NCI-H460 (cell line): ENCODE measurements at places on chromosomes 11 and 22.

GRCh38 chr11:86478348-86478747, 103.7 kb downstream of the CCDC81 start:
- no peak for DNase-seq

- no peak for DNase-seq
These were observed 337.2 kb upstream of the API5 start for GRCh38 chr11:42974510-42975179.

DNA sequence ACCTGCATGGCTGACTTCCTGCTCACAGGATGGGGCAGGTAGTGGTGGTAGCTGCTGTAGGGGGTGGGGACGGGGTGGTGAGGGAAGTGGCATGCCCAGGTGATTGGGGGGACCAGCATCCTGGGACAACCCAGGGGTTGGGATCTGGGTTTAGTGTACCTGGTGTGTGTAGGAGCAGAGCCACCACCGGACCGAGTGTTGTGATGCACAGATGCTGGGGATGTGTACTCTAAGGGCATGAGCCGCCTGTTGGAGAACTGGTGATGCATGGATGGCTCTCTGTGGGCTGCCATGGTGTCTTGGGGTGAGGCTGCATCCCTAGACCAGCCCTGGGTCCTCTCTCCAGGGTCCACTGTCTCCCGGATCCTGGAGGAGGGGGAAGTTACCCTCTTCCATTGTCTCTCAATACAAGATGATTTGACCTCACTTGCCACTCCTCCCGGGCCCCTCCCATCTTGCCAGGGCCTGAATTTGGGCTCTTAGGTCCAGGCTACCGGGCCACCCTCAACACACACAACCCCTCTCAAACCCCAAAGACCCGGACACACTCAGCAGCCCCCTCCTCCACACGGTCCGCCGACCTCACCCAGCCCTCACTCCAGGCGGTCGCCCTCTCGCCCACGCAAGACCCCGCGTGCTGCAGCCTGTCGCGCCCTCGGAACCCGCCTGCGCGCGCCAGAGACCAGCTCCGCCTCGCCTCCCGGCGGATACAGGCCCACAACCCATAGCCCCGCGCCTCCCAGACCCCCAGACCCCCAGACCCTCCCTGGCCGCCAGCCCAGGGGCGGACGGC, 619 bp downstream of the LRRC75B start:
- no peak for DNase-seq

GRCh38 chr11:116970485-116971292, 127.5 kb downstream of the SIK3 start:
- no peak for DNase-seq

DNA sequence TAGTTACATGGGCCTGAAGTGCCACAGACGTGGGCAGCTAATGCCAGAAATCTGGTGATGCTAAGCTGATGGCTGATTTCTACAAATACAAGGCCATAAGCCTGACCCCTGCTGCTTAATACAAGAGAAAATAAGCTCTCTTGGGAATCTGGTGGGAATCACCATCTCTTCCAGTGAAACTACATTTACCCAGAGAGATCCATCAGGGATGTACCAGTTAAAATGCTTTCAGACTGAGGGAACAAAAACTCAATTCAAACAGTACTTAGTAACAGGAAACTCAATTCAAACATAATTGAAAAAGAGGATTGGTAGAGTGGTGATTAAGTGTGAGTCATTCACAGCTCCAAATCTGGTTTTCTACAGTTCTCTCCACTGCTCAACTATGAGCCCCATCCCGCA, 1.7 kb upstream of the CAVIN3 start:
- DNase-seq: no peak

- DNase-seq: no peak
These were observed 88.5 kb downstream of the TRIM44 start for GRCh38 chr11:35750981-35751663.

DNA sequence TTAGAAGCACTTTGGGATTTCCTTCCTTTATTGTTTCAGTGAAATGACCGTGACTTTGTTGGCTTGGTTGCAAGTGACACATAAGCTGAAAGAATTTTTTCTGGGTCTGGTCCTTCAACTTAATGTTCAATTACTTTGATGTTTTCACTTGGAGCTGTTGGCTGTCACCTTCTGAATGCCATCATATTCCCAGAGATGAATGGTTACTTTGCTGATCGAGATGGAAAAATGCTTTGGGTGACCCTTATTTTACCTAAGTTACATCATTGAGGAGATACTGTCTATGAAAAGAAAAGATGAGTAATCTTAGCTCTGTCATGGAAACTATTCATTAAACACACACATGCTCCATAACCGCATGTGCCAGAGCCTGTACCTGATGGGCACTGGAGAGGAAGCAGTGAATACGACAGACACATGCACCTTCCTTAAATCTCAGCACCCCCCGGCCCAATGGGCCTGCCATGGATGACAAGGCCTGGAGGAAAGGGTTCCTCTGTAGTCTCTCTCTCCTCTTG, 76.9 kb downstream of the TENM4 start:
- DNase-seq: no peak

- no peak for DNase-seq
These were observed 601.3 kb downstream of the ETS1 start for GRCh38 chr11:127986073-127986472.

DNA sequence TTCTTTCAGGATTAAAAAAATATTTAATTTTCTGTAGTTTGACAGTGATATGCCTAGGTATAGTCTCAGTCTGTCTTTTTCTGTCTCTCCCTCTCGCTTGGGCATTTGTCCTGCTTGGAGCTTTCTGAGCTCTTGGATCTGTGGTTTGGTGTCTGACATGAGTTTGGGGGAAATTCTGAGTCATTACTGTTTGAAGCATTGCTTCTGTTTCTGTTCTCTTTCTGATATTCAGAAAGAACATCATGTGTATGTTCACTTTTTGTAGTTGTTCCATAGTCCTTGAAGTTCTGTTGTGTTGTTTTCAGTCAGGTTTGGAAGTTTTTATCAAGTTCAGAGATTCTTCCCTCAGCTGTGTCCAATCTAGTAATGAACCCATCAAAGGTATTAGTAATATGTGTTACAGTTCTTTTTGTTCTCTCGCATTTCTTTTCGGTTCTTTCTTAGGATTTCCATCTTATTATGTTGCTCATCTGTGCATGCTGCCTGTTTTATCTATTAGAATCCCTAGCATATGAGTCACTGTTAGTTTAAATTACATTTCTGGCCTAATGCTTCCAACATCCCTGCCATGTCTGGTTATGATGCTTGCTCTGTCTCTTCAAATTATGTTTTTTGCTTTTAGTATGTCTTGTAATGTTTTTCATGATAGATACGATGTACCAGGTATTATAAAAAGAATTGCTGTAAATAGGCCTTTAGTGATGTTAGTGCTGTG, 48.4 kb downstream of the DDX10 start:
- DNase-seq: no peak

- DNase-seq: no peak
These were observed 55.8 kb downstream of the CLMP start for GRCh38 chr11:123139206-123139605.

GRCh38 chr11:60914633-60915247, 782 bp downstream of the TMEM109 start:
- no peak for DNase-seq

- DNase-seq: no peak
These were observed 59.5 kb downstream of the LINC01488 start for GRCh38 chr11:69541001-69541285.

DNA sequence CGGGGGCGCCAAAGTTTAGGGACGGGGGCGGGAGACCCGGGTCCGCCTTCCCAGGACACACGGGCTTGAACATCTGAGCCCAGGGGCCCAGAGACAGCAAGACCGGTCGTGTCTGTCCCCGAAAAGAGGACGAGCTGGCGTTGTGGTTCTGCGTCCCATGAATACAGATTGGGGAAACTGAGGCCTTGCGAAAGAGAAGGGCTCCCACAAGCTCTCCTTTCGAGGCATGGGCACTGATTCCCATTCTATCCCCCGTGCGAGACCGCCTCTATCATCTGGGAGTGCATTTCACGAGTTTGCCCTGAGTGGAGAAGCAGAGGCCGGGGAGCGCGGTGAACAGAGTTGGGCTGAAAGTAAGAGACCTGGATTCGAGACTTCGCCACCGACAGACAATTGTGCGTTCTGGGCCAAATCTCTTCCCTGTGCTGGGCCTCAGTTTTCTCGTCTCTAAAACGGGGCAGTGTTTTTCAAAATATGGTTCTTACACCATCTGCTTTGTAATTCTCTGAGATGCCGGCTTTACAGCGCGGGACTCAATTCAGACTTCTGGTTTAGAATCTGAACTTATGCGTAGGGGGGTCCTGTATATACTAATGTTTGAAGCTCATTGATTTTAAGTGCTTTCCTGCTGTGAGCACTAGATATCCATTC, 471 bp downstream of the RNF185 start:
- no peak for DNase-seq

DNA sequence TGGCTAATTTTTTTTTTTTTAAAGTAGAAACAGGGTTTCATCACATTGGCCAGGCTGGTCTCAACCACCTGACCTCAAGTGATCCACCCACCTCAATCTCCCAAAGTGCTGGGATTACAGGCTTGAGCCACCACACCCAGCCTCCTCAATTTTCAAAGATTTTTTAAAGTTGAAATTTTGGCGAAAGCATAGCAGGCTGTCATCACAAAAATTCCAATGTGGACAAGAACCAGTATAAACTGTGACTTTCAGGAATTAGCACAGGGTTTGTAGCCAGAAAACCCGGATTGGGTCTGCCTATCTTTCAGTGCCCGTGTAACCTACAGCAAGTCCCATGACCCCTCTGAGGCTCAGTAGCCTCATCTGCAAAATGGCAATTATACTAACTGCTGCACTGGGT, 80.2 kb downstream of the SGSM3 start:
- DNase-seq: no peak

GRCh38 chr11:134410766-134411165, 1.3 kb downstream of the B3GAT1 start:
- DNase-seq: no peak

- no peak for DNase-seq
These were observed 144.6 kb upstream of the RASSF10 start for GRCh38 chr11:12864316-12865156.

GRCh38 chr11:74023276-74023675, 14.4 kb upstream of the UCP3 start:
- no peak for DNase-seq

DNA sequence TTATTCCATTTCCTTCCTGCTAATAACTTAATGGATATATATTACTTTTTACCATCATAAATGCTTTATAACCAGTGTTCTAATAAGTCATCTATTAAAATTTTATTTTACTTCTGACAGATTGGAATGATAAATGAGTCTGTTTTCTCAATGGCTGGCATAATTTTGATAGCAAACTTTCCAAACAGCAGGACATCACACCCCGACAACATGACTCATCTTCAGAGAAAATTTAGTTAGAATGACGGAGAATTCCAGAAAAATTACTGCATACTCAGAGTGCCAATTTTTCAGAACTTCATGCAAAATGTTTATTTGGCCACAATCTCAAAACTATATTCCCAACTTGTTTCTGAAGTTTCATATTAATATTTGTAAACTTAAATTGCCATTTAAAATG, 174.4 kb downstream of the SWAP70 start:
- no peak for DNase-seq

- no peak for DNase-seq
These were observed 59.9 kb upstream of the FGF3 start for GRCh38 chr11:69878927-69879728.

DNA sequence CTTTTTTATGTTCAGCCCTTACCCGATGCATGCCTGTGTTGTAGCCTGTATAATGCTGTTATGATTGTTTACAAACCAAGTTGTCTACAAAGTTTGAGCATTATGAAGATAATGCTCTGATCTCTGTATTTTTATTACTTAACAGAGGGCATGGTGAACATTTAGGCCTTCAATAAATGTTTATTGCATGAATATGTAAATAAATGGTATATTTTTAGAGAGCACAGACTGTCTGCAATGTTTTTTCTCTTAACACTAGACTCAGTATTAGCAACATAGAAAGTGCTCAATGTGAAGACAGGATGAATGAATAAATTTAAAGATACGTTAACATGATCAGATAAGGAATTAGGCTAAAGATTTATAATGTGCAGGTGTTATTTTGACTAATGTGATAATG, 130.9 kb downstream of the UVRAG start:
- DNase-seq: no peak

DNA sequence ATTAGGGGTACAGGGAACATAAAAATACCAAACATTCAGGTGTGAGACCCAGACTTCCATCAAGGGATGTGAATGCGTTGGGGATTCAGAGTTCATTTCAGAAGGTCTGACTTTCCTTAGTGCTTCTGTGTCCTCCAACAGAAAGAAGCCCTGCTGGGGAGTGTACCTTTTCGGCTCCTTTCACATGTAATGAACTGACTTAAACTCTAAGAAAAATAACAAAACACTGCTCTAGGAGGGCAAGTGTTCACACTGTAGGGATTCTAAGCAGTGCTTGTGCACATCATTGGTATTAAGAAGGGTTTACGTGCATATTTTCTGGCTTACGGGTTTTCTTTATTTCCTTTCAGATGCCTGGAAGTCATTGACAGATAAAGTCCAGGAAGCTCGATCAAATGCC, 15.7 kb upstream of the TTC36 start:
- no peak for DNase-seq

DNA sequence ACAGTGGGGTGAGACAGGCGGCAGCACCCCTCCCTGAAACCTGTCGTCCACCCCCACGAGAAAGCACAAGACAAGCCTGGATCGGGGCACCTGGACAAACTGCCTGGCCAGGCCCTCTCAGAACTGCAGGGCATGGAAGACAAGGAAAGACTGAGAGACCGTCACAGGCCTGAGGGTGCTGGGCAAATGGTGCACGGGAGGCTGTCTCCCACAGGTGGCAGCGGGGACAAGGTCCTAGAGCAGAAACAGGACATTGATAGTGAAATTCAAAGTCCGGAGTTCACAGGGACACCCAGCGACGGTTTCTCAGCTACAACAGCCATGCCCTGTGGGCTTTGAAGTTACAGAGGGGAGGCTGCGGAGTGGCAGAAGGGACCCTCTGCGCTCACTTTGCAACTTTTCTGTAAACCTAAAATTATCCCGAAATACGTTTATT, 20.6 kb downstream of the DRD4 start:
- DNase-seq: no peak

GRCh38 chr11:69837791-69838190, 18.6 kb upstream of the FGF3 start:
- no peak for DNase-seq

DNA sequence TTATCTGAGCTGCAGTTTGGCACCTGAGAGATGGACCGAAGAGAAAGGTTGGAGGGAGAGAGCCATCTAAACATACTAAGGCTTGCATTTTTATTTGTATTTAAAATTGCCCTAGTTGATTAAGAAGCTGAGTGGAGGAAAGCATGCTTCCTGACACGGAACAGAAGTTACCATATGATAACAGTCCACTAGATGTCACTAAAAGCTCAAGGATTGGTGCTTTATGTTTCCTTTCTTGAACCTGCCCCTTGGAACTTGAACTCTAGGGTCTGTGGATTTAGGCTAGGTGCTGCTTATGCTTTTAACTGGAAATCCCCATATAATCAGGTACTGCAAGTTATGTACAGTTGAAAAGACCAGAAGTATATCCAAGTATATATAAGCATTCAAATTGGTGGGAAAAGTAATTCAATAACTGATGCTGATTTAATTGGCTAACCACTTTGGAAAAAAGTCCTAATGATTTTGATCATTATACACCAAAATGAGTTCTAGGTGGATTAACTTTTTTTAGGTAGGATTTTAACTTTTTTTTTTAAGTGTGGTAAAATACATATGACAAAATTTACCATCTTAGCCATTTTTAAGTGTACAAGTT, 9.5 kb downstream of the RBMXL2 start:
- peak; percentile 50 for DNase-seq

GRCh38 chr11:117199053-117199915, at the start of gene TAGLN:
TAGLN (plus strand) TSS chr11:117199370; CDS start chr11:117203014, 3,644 bp downstream.
- DNase-seq: no peak

- DNase-seq: peak; percentile 83
These were observed 33.2 kb upstream of the CCDC89 start for GRCh38 chr11:85718991-85719807.
